ENCODE measurements at places on chromosomes 2 and 18.
A peak's percentile ranks its signal among the peaks of the same experiment; 100 is the strongest.

DNA sequence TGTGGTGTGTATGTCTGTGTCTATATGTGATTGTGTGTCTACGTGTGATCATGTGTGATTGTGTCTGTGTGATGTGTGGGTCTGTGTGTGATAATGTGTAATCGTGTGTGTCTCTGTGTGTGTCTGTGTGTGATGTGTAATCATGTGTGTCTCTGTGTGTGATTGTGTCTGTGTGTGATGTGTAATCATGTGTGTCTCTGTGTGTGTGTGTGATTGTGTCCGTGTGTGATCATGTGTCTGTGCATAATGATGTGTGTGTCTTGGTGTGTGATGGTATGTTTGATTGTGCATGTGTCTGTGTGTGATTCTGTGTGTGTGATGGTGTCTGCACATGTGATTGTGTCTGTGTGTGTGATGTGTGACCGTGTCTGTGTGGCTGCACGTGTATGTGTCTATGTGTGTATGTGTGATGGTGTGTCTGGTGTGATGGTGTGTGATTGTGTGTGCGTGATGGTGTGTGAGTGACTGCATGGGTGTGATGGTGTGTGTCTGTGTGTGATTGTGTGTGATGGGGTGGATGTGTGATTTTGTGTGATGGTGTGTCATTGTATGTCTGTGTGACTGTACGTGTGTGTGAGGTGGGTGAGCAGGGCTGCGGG lies 78.9 kb downstream of the RTP5 start:
- DNase-seq: no peak

DNA sequence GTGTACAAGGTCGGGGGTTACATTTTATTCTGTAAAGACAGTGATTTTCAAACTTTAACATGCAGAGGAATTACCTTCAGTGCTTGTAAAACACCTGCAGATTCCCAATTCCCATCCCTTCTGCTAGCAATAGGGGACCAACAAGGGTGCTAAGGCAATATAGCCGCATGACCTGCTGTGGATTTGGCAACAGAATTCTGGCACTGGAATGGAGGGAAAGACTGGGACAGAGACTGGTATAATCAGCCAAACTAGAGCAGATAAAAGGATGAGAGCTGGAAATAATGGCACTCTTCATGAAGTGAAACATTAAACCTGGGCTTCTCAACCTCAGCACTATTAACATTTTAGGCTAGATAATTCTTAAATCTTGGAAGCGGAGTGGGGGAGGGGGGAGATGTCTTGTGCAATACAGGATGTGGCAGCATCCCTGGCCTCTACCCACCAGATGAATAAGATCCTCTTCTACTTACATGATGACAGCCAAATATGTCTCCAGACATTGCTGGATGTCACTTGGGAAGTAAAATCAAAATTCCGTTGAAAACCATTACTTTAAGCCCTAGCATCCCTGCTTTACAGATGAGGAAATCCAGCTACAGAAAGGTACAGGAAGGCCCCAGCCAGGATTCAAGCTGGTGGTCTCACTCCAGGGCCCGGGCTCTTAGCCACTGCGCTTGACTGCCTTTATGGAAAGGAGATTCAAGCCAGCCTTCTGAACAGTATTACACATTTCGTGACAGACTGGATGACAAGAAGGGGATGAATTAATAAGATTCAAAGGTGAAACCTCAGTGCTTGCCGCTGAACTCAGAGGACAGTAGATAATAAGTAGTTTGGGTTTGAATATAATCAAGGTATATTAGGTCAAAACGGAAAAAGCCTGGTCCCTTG lies 1.7 kb downstream of the EVA1A start:
- peak; percentile 18 for DNase-seq

DNA sequence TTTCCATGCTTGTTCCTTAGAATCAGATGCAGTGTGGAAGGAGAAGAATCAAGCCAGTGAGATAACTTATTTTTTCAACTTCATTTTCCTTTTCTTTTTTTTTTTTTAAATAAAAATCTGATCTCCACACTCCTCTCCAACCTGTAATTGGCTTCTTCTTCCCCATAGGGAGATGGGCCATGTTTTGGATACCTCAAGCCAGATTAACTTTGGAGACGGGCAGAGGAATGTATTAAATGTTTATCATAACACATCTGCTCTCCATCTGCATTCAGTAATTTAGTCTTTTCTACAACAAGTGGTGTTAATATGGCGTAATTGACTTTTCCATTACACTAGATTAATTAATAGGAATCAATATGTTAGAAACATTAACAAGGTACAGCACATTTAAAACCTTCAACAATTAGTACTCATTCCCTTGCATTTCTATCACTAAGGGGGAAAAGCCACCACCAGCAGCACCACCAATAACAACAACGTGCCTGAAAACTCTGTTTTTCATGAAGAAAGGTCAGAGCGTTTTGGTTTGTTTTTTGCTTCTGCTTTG lies 244.1 kb downstream of the MYCN start:
- DNase-seq: no peak

GRCh38 chr2:181911830-181912229 lies 20.3 kb downstream of the ITPRID2 start:
- DNase-seq: no peak

- peak; percentile 27 for DNase-seq
These were observed 125.5 kb upstream of the REV1 start for GRCh38 chr2:99615247-99615771.

DNA sequence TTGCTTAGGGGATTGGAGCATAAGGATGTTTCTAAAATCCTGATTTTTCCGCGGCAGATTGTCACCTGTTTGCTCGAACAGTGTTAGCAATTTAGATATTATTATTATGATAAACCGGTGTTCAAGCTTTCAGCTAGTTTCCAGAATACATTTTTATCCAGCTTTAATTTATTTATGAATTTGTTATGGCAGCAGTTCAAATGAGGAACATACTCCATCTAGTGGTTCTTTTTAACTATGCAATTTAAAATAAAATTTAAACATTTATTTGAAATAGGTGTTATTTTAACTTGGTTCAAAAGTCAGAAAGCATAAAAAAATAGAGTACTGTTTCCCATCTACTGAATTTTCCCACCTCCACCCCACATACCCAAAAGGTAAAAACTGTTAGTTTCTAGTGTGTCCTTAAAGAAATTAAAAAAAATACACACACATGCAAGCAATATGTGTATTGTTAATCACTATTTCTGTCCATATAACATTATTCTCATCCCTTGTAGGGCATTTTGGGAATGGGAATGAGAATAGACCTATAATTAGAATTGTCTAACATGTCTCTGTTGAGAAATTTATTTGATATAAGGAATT lies 23.2 kb downstream of the ACOXL start:
- DNase-seq: peak; percentile 24

- no peak for DNase-seq
These were observed 283.7 kb upstream of the MMADHC start for GRCh38 chr2:149871091-149871885.

DNA sequence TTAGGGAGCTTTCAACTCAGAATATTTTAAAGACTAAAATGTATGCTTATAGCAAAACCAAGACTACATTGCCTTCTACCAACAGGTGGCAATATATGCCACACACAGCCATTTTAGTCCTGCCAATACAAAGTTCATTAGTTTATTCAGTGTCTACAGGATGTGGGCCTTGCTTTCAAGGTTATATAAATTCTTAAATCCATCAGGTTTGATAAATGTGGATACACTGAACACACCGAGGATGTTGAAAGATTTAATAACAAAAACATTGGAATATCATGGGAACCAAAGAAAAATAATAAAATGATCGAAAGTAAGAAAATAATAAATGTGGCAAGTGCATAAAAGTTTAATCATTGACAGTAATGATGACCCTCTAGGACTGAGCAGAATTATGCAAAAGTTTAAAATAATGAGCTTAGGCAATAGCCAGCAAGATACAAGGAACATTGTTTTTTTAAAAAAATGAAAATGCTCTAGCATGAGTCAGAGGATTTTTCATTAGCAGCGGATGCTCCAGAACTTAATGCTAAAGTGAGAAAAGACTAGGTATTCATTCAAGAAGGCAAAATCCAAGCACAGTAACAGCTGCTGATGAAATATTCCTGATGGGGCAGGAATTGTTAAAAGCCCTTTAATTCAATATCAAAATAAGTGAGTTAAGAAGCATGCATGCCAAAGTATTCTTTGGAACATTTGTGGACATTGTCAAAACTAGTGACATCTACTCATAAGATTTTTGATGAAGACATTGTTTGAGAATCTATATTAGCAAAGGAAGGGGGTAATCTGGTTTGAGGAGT lies 14.2 kb downstream of the SCN9A start:
- DNase-seq: peak; percentile 67

GRCh38 chr18:76258209-76258608 lies 236.8 kb downstream of the ZNF516 start:
- DNase-seq: no peak

DNA sequence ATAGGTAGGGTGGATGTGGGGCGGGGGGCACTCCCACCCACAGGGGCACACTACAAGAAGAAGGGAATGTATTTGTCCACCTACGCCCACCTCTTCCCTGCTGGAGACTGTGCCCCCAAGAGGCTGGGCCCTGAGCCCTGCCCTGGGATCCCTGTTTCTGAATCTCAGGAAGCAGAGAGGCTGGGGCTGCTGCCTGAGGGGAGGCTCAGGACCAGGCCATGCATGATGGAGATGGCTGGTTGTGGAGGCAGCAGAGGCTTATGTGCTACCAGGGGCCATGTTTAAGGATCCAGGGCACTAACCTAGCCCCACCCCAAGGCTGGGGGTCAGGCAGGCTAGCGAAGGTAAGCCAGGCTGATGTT lies 81.1 kb upstream of the OTOF start:
- no peak for DNase-seq

GRCh38 chr2:209367075-209367747 lies 56.6 kb upstream of the MAP2 start:
- DNase-seq: no peak

DNA sequence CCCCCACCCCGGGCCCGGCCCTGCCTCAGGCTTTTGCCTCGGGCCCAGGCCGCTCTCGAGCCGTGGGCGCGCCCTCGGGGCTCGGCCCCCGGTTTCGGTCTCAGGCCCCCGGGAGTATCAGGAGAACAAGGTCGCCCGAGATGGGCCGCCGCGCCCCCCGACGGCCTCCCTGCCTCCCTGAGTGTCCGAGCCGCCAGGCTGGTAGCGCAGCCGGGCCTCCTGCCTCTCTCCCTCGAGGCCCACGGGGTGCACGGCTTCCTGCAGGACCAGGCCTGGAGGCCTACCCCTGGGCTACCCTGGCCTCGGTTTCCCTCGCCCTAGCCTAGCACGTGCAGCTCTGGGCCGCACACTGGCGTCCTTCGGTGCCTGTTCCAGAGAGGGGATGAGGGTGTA lies 8.4 kb downstream of the GBX2 start:
- DNase-seq: no peak

DNA sequence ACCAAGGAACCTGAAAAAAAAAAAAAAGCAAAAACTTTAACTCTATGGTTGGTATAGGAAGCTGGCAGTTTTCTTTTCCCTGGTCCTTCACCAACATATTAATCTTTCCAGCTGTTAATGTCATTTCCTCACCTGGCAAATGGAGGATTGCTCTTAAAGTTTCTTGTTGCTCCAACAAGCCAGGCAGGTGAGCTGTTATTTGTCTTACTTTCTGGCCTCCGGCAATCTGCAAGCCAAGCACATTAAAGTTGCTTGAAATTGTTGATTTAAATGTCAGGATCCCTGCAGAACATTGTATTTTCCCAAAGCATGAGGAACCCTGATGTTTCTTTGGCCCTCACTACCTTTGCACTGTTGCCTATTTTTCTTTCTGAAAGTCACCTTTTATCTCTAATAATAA lies 664.9 kb downstream of the METTL4 start:
- no peak for DNase-seq

DNA sequence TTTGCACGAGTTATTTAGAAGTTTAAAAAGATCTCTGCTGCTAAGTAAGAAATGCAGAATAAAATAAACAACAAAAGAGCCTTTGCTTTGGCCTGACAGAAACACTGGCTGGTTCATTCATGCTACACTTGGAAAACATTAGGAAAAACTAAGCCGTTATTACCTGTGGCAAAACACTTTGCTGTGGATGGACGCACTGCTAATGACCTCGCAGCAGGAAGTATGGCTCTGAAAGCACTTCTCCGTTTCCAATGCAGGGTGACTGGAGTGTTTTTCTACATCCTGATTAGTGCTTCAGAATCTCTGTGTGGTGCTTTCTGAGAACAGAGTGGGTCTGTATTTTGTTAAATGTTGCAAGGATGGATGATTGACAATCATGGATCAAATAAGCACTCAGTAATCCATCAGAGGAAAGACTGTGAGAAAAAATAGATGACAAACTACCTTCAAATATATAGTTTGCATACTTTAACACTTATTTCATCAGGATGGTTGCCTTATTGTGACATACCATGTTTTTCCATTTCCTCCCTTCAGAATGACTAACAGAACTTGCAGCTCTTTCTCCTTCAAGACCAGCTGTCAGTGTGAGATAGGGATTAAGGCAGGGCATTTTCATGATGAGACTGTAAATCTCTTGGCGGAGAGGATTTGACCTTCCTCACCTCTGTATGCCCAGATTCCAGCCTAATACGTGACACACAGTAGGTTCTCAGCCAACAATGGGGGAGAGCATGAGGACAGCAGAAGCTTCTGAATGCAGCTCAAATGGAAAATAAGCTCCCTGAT lies 38.0 kb downstream of the LINC00305 start:
- DNase-seq: no peak

DNA sequence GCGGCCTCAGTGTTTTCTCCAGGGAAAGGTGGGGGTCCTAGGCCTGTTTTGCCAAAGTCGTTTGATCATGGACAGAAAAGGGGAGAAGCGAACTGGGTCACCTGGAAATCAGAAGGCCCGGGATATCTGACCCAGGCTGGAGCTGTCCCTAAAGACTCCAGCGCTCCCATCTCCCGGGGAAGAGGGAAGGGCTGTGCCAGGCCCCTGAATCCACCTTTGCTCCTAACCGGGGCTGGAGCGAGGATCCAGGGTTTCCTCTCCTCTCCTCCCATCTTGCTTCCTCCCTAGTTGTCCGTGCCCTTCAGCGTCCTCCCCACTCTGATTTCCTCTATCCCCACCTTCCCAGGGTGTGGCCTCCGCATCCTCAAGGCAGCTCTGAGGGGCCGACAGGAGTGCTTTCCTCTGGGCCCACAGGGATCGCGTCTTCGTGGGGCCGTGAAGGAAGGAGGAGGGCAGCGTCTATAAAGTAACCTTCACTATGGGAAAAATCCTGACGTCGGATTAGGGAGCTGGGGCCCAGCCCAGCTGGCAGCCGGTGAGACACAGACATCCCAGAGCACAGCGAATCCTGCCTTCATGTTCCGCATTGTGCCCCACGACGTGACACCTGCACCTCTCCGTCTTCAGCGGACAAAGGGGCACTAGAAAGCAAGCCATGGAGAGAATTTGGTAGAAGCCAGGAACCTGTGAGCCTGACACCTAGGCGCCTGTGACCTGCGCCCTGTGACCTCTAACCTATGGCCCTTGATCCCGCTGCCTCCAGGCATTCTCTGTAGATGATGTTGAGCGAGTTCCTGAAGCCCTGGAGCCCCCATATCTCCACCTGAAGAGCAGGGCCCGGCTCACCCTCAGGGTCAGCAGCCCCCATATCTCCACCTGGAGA lies 212.7 kb upstream of the SALL3 start:
- DNase-seq: no peak

- DNase-seq: no peak
These were observed 2.5 kb upstream of the GPR39 start for GRCh38 chr2:132414081-132414480.

- DNase-seq: no peak
These were observed 38.2 kb upstream of the ASNSD1 start for GRCh38 chr2:189623049-189623448.

All from ACHN (cell line).